Activated CD8-positive, alpha-beta memory T cell treated with anti-CD3 and anti-CD28 coated beads, Interleukin-2, amount 50 U/mL, for 4 hours (primary cell): ENCODE measurements at places on chromosomes 1 and 21.

- no peak for DNase-seq
Observed at GRCh38 chr21:37008724-37009123, 2.2 kb downstream of the RIPPLY3 start.

DNA sequence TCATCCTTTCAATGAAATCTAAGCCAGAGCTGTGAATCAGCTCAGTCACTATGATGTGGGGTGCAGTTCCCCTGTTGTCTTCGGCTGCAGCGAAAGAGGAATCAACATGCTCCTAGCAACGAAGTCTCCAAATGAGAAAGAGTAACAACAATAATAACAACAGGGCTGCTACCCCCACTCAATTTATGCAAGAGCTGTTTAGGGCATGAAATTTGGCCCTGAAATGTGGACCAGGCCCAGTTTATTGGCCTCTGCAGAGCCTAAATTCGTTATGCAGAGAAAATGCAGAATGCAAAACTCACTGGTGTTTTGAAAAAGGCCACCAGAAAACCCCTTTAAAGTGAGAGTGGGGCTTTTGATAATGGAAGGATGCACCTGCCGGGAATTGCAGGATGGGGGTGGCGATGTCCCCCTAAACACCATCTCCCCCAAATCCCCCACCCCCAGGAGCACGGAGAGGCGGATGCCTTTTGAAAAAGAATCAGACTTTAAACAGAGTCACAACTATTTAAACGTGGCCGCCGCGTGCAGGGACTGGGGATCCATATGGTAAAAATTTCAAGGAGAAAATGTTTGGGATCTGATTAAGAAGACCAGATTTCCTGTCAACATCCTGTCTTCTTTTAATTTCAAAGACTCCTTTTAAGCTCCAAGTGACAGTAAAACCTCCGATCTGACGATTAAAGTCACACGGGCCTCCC, 1.9 kb downstream of the RUNX3 start:
- DNase-seq: no peak

DNA sequence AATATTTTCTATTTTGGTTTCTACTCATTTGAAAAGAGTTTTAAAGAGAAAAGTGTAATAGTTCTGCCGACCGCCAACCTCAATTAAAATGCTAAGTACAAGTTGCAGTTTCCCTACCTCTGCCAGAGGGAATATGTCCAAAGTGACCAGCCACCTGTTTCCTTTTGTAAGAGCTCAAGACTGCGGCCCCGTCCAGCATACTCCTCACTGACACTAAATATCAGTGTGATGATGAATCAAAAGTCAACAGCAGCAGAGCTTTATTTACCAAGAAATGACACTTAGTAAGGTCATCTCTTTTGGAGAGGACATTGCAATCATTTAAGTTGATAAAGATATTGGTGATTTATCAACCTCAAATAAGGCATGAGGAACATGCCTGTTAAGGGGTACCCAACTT, 57.4 kb upstream of the NRIP1 start:
- no peak for DNase-seq

DNA sequence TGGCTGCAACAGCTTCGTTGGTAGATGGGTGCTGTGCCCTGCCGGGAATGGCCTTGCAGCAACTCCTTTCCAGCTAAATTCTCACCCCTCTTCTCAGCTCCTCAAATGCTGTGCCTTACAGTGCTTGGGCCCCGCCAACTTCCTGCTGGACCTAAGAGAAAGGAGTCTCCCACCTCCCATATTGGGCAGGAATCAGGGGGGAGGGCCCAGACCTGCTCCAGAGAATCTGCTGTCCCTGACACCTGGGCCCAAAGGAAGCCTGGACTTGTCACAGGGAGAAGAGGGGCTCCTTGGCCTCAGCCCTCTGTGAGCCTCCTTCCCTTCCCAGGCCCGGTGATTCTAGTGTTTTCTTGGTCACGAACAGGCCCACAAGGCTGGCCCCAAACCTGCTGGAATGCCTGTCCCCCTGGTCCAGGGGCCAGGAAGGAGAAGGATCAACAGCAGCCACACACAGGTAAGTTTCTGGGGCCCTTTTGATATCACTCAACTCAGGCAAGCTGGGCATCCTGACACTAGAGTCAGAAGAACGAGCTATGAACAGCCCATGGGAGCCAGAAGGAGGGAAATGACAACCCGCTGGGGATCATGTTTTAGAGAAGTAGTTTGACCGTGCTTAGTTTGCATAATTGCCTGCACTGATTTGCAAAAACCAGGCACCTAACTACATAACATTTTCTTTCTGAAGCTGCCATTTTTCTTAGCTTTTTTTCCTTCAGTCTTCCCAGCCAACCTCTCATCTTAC, 86.2 kb downstream of the CD247 start:
- DNase-seq: no peak

- DNase-seq: no peak
Observed at GRCh38 chr1:14810595-14811361, 212.3 kb downstream of the KAZN start.

DNA sequence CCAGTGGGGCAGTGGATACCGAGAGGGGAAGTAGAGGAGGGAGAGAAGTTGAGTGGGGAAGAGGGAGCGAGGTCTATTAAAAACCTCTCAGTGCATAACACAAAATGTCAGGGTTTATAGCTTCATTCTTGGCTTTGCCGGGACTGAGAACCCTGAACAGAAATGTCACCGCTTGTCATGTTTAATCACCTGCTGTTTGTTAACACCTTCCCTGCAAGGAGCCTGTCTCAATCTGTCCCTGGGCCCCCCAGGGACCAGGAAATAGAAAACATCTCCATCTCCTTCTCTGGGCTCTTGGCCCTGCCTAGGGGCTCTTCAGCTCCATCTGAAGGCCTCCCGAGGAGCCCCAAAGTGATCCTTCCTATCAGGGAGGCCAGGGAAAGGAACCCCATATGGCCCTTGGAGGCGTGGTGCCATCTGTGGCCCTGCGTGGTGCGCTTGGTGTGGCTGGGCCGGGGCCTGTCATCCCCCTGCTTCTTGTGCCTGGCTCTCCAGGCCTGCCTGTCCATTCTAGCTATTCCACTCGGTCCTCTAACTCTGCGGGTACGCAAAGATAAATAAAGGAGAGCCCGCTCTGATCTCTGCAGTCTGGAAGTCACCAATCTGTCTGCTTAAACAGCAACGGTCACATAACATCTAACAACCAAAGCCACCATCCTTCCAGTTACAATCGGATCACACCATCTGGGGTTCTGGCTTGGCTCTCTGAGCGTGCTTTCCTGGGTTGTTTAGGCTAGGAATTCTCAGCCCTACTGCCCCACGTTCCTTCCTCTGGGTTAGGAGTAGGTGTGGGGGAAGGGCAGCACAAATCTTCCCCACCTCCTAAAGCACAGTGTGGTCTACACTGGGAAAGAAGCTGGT, 113.8 kb downstream of the CASZ1 start:
- no peak for DNase-seq

DNA sequence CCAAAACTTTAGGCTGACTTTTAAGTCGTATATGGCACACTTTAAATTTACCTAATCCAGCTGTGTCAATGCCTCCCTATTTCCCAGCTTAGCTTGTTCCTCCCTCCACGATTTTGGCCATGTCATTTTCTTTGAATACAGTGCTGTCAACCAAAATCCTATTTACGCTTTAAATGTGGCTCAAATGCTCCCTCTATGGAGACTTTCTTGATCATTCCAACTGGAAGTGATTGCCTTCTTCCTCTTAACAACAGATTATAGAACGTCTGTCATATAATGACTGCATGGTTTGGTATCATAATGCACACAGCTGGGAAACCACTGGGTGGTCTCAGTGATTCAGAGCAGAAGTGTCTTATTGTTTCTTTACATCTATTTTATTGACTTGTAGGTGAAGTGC, 18.9 kb upstream of the BATF3 start:
- DNase-seq: no peak

DNA sequence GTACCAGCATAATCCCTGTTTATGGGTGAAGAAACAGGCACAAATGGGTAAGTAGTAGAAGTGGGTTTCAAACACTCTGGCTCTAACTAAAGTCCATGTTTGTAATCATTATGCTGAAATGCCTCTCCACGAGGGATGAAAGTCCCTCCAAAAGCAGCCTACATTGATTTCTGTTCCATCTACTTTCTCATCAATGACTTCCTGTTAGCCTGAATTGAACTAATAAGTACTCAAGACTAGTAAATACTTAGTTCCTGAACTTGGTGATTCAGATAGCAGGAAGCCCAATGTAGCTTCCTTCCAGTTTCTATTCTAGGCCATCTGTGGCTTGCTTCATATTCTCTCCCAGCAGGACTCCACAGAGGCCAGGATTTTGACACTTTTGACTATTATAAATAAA, 11.3 kb upstream of the BACH1 start:
- DNase-seq: no peak

GRCh38 chr1:198449727-198450433, 90.6 kb downstream of the ATP6V1G3 start:
- DNase-seq: no peak

- no peak for DNase-seq
Observed at GRCh38 chr1:113519556-113519955, 129.2 kb downstream of the MAGI3 start.

- no peak for DNase-seq
Observed at GRCh38 chr21:44958471-44959191, 18.8 kb downstream of the SLX9 start.

GRCh38 chr1:165960881-165961280, 133.5 kb downstream of the UCK2 start:
- DNase-seq: no peak

- no peak for DNase-seq
Observed at GRCh38 chr1:38781872-38782617, 77.5 kb downstream of the RRAGC start.

GRCh38 chr1:60765204-60765603, 317.2 kb upstream of the NFIA start:
- DNase-seq: no peak

- DNase-seq: peak; percentile 78
Observed at GRCh38 chr1:18913065-18913835, 10.9 kb upstream of the ALDH4A1 start.

GRCh38 chr1:25675729-25676476, 59.3 kb downstream of the MAN1C1 start:
- DNase-seq: peak; percentile 70

DNA sequence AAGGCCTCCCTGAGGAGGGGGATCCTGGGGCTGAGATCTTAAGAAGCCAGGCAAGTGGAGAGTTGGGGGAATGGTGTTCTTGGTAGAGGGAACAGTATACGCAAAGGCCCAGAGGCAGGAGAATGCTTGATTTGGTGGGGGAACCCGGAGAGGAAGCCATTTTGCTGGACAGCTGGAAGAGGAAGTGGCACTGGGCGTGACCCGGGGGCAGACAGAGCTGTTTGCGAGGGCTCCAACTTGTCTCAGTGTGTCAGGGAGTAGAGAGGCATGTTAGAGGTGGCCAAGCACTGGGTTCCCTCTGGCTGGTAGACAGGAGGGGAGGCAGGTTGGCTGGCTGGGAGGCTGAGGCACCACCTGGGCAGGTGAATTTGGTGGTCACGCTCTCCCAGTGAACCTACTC, 96.3 kb upstream of the ACTL8 start:
- DNase-seq: no peak

- DNase-seq: no peak
Observed at GRCh38 chr1:180415985-180416633, 86.3 kb downstream of the ACBD6 start.

DNA sequence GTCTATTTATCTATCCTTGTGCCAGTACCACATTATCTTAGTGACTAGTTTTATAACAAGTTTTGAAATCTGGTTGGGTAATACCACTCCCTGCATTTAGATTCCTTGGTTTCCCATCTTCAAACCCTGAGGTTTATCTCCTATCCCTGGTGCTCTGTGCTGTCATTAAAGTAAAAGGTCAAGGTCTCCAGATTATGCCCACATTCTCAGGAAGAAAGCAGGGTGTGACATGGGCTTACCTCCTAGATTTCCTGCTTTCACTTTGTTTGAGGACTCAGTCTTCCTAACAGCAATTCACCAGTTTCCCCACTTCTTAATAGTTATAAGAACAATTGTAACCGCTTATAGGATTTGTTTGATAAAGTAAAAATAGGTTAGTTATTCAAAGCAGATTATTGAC, 86.0 kb downstream of the CACHD1 start:
- no peak for DNase-seq

DNA sequence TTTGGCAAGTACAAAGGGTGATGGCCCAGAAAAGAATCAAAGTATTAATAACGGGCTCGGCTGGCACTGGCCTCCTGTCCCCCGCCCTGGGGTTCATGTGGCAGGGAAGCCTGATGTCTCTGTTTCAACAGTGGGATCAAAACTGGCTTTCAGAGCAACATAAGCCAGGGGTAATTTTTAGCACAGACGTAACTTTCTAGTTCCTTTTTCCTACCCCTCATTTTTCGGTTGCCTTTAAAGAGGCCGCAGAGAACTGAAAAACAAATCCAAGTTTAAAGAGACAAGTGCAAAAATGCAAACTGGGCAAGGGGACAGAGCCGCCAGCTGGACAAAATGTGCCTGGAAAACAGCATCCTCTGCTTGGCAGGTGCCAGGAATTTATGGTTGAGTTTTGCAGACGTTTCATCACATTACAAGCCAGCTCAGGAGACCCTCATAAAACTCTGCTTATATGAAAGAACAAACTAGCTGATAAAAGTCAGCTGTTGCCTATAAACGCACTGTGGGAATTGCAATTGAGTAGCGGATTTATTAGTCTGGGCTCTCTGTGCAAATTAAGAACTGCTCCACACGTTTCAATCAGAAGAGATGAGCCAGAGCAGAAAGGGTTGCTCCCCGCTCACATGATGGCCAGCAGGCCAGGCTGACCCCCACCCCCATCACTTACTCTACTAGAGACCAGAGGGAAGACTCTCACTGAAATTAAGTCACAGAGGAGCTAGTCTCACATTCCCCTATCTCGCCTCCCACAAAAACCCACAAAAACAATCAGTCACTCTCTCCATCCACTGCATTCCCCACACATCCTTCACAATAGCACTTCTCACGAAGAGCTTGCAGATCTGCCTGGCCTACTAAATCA, 15.8 kb upstream of the CDCA8 start:
- no peak for DNase-seq

GRCh38 chr1:185159966-185160365, 3.0 kb downstream of the SWT1 start:
- no peak for DNase-seq

DNA sequence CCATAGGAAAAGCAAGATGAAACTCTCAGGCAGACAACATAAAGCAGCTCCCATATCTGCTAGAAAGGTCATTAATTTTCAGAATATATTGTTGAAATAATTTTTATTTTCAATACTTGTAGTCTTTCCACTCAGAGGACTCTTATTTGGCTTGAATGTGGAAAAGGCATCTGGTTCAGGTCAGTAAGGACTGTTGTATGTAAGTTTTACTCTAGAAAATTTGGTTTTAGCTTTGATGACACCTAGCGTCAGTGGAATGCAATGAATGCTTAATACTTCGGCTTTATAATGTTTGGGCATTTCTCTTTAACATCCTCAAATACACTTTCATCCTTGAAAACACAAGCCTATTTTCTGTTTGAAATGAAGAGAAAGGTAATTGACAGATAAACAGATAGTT, 63.3 kb downstream of the LRRC40 start:
- DNase-seq: no peak
